ENCODE measurements at places on chromosomes 3 and 15.

DNA sequence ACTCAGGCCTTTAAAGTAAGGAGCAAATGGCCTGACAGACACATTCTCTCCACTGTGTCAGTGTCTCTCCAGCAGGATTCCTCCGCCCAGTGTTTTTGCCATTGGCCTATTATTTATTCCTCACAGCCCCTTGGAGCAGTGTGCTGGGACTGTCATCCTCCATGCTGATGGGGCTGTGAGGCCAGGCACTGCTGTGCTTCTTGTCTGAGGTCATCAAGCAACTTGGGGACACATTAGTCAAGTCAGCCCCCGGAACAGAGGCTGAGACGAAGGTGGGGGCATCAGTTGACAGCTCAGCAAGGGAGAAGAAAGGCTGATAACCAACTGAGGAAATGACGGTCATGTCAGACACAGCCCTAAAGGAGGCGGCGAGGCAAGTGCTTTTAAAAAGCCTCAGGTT is 67.4 kb downstream of the XXYLT1 start:
- no peak for DNase-seq

GRCh38 chr15:62835351-62835750 is 207.2 kb upstream of the TPM1 start:
- DNase-seq: no peak

- no peak for DNase-seq
These were observed 67.3 kb downstream of the MCF2L2 start for GRCh38 chr3:183360971-183361624.

DNA sequence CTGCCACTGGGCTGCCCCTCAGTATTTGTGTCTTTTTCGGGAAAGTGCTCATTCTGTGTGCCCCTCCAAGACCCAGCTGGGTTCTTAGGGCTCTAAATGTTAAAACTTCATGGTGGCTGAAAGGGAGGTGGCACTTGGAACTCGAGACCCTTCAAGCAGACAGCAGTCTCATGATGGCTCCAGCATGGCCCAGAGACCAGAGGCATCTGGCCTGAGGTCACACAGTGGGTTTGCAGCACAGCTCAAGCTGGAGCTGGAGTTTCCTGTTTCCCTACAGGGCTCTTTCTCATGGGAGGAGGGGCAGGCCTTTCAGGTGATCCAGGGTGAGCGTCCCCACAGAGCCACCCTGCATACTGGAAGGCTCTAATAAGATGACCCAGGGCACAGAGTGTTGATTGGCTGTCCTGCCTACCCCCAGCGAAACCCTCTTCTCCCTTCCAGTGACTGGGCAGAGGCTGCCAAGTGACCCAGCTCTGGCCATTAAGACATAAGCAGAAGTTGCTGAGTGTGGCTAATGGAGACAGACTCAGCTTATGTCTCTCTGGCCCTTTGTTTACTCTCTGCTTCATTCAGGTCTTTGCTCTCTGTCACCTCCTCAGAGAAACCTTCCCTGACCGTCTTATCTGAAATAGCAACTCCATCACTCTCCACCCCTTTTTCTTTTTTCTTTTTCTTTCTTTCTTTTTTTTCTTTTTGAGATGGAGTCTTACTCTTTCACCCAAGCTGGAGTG is 166.6 kb upstream of the SMAD3 start:
- DNase-seq: no peak

- no peak for DNase-seq
These were observed 2.6 kb upstream of the MAP4 start for GRCh38 chr3:48018841-48019240.

DNA sequence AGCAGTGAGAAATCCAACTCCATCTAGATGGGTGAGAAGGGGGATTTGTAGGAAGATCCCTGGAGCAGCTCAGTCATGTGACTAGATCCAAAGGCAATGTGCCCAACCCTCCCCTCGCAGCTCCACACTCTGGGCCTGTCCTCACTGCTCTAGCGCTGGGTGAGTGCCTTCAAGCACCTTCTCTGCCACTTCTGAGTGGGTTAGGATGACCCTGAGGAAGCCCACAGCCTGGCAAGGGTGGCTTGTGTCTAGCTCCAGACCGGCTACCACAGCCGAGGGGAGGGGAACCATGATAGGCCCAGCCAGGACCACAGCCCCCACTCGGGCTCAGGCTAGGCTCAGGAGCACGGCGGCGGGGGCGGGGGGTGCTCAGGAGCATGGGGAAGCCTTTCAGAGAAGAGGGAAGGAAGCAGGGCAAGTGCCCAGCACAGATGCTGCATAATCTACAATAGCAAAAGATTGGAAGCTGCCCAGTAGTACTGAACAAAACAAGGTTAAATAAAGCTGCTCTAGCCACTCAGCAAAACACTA is 1.7 kb downstream of the SPATA12 start:
- DNase-seq: no peak

DNA sequence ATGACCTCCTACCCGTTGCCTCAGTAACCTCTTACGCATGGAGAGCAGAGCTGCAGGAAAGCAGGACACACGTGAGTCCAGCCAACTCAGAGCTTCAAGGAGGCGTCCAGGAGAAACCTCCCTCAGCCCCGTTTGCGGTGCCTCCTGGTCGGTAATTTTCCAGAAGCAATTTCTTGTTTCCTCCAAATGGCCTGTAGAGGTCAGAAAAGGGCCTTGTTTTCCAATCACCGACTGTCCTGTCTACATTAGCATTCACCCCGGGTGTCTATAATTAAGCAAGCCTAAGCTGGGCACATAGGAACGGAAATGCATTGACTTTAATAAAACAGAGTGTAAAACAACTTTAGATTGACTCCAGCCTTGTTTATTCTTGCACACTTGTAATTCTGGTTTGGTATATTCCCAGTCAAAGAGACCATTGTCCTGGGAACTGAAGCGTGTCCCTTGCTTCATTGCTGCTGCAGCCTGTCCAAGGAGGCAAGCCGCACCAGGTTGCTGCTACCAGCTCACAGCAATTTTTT is 836.2 kb downstream of the AGBL1 start:
- DNase-seq: no peak
